ENCODE measurements at places on chromosomes 2 and 18.

- DNase-seq, result no peak
Measured at GRCh38 chr2:174205562-174205961, 42.8 kb downstream of the OLA1 start.

DNA sequence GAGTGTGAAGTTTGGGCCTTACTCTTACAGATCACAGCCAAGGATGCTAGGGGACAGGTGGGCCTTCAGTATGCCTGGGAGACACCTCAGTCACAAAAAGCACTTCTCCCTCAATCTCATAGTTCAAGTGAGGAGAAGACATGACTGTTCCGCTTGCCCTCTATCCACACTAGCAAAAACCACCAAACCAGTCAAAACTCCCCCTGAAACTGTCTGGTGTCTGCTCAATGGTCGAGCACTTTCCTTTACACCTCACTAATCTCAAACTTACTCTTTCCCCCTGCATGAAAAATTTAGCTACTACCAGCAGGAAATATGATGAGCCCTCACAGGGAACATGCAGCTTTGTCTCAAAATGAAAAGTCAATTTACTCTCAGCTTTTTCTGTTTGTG lies 232.2 kb downstream of the TRIB2 start:
- DNase-seq, result peak; percentile 5

DNA sequence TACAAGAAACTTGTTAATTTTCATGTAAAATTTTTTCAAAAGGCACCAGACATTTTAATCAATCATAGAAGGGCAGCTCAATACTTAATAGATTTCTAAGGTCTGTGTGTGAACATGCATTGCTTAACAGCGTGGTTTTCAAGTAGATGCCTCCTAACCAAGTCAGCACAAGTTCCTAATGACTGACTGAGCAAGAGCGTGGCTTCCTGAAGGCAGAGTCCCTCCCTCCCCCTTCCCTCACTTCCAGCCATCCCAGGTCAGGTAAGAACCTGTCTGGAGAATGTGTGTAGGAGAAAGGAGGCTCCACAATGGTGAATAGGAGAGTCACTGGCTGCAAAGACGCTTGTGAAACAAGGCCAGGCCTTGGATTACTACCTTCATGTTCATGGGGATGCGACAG lies 33.5 kb upstream of the DAPL1 start:
- no peak for DNase-seq

GRCh38 chr2:236848501-236848900 lies 237.2 kb upstream of the COPS8 start:
- no peak for DNase-seq

DNA sequence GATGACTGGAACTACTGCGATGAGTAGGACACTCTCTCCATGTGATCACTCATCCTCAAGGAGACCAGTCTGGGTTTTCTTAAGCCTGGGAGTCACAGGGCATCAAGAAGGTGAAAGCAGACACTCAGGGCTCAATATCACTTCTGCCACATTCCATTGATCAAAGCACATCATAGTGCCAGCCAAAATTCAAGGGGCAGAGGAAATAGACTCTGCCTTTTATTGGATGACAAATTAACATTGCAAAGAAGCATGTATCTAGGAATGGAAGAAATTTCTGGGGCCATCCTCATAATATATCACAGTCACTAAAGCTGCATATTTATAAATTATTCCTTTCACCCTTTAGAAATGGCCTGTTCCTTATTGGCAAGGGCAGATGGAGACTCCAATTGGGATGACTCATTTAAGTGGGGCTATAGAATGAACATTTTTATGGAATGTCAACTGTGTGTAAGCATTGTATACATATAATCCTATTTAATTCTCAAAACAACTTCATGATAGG lies 114.8 kb upstream of the CDC42EP3 start:
- DNase-seq, result no peak

DNA sequence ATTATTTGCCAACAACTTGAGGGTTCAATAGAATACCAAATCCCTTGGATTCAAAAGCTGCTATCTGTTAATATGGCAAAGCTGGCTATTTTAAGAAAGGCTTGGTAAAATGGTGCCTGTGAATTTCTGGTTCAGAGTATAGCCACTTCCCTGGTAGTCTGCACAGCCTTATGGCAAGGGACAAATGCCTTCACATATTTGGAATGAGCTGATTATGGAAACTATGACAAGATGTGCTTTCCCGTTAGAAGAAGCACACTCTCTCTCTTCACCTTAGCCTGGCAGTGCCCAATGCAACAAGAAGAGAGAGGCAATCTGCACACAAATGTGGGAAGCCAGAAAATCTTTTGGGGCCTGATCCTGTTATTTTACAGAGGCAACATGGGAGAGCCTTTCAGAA lies 47.5 kb upstream of the MAP3K20 start:
- DNase-seq, result no peak

DNA sequence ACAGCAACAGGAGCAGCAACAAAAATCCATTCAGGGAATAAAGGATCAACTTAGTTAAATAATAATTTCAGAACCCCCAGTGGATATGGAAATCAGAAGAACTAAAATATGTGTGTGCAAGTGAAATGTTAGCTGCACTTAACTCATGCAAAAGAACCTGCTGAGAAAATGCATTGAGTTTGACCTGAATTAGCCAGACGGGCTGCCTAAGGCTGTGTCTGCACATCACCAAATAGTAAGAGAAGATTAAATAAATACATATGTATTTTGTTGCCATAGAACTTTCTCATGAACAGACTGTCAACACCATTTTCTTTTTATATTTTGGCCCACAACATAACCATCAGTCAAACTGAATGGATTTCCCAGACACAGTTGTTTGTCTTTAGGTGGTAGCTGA lies 262.0 kb upstream of the PIK3C3 start:
- DNase-seq, result no peak

GRCh38 chr2:236689981-236690380 lies 120.4 kb downstream of the ACKR3 start:
- DNase-seq, result no peak

DNA sequence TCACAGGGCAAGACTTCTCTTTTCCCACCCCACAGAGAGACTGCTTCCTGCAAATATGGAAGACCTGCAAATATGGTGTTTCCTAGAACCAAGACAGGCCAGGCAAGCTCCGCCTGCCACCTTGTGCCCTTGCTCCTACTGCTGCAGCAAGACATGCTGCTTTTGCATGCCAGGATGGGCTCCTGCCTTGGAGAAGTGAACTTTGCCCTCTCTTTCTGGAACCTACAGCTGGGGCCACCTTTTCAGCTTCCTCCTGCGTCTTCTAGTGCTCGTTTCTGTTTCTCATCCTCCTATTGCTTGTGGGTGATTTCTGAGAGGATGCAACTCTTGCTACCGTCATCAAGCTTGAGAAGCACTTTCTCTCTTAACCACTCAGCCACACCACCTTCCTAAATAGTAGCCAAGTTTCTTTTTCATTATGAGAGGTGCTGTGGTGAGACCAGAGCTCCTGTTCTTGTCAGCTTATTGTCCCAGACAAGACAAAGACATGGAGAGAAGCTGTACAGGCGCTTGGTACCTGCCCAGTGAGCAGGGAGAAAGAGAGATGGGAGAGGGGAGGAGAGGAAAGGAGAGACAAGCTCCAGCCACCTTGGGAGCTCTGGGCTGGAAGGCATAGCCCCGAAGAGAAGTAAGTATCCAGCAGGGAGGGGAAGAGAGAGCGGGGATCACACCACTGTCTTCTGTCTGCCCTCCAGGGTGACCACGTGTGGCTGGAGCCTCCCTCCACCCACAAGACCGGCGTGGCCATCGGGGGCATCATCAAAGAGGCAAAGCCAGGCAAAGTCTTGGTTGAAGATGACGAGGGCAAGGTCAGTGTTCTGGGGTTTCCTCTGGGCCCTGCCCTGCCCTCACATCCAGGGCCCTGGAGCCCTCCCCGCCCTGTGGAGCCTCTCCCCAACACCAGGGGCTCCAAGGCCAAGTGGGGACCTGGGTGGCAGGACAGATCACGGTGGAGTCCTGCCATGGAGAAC lies 28.3 kb downstream of the MYO7B start:
- DNase-seq, result peak; percentile 21

DNA sequence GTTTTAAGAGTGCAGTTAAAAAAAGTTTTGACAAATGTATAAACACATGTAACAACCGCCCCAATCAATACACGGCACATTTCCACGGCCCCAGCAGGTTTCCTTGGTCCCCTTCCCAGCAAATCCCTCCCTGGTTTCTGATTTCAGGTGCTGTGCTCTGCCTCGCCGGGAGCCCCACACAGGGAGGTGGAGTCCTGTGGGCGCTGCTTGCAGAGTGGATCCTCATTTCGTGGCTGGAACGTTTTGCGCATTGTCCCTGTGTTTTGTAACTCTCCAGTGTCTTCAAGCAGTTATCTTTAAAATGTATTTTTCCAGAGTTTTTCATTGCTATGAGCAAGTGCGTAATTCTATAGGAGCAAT lies 124.8 kb downstream of the GALR1 start:
- DNase-seq, result no peak

DNA sequence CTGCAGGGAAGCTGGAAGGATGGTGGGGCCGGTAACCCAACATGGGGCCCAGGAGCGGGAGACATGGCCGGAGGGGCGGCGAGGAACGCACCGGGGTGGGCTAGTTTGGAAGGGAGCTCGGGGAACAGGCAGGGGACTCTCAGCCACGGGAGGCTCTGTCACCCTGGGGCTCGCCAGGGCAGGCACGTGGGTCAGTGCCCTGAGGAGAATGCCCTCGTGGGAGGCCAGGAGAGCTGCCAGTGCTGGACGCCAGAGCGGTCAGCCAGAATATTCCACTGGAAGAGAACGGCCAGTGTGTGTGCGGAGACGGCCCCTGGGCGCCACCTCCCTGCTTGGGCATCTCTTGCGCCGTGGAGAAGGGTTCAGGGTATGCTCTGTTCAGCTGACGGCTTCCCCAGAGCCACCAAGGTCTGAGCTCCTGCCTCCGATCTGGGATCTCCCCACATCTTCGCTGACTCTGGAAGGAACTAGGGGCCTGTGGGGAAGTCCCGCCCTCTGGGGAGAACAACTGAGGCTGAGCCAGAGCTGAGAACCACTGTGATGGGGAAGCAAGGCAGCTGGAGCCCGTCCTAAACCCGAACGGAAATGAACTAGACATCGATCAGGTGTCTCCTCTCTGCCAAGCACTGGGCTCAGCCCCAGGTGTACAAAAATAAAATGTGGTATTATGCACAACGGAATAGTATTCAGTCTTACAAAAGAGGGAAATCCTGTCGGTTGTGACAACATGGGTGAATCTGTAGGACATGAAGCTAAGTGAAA lies 49.3 kb downstream of the TNP1 start:
- DNase-seq, result no peak

DNA sequence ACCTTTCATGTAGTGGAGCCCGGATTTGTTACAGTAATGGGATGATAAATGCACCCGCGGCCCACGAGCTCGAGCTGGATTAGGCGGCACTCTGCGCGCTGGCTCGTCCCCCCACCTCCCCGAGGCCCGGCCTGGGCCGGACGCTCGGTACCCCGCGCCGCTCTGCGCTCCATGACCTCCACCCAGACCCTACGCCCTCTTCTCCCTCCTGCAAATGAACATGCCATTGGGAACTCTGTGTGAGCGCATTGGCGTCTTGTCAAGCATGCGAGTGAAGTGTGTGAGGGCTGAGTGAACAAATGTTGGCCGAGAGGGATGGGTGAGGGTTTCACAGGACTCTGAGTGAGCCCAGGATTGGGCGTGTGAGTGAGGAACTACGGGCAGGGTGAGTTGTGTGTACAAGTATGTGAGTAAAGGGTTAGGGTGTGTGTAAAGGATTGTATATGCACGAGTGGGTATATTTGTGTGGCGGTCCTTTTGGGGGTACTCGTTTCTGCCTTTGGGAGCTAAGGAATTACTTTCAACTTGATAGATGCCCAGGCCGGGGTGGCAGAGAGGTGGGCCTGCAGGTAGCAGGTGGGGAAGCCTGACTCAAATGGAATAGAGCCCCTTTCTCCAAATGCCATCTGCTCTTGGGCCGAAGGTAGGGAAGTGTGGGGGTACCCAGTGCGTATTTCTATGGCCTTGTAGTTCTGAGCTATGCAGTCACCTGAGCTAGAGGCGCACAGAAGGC lies 2.9 kb upstream of the EN1 start:
- no peak for DNase-seq

GRCh38 chr2:42905341-42906110 lies 113.1 kb upstream of the HAAO start:
- no peak for DNase-seq

DNA sequence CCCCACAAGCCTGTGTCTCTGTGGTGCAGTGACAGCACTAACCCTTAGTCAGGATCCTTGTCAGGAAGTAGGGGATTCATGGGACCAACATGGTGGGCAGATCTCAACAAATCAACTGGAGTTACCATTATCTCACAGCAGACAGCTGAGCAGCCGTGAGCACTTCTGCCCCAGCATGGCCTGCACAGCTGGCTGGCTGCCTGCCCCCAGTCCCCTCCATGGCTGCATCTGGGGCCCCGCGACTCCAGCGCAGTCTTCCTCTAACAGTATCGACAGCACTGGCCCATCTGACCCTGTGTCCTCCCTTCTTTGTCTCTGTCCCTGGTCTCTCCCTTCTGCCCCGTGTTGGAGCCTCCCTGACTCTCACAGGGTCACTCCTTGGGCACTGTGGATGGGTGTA lies 4.7 kb upstream of the ADCY3 start:
- no peak for DNase-seq

- DNase-seq, result no peak
Measured at GRCh38 chr2:127389778-127390435, 2.1 kb upstream of the MAP3K2 start.

DNA sequence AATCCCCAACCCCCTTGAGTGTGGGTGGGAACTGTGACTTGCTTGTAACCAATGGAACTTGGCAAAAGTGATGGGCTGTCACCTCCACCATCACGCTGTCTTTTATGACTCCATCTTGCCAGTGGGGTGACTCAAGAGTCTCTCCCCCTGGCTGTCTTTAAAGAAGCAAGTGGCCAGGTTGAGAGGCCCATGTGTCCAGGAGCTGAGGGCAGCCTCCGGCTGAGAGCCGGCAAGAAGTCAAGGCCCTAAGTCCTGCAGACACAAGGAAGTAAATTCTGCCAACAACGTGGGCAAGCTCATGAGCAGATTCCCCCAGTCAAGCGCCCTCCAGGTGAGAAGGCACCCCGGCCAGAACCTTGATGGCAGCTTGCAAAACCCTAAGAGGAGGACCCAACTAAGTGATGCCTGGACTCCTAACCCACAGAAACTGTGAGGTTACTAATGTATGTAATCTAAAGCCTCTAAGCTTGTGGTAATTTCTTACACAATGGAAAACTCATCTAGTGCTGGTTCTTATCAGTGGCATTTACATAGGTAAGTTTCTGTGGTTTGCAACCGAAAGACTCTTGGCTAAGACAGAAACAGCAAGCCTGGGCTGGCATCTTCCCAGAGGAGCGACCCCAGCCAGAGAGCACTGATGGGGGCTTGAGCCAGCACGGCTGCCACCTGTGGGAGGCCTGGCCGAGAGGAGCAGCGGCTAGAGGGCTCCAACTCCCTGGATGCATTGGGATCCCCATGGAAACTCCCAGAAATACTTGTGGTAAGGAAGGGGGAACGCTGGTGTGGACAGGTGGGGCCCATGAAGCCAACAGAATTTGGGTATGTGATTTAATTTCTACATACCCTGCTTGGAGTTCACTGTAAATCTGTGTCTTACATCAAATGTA lies 49.3 kb downstream of the CIB4 start:
- no peak for DNase-seq

GRCh38 chr2:108414256-108414876 lies 34.6 kb upstream of the GCC2 start:
- no peak for DNase-seq
